ENCODE measurements at places on chromosomes 4 and X. TPM values are rescaled to one million over a fixed set of nuclear protein-coding genes. Genes with fewer than 3 reads are reported as not detected.

DMRTC1 gene
- 0.36 TPM for polyA plus RNA-seq

PARM1 gene
- polyA plus RNA-seq, result 56.9 TPM

CFAP99 gene
- 0.84 TPM for polyA plus RNA-seq

SPANXA2 gene
- not detected for polyA plus RNA-seq

IL2 gene
- not detected for polyA plus RNA-seq

FRAS1 gene
- 102 TPM for polyA plus RNA-seq

PAPSS1 gene
- 85.5 TPM for polyA plus RNA-seq

ELK1 gene
- 30.3 TPM for polyA plus RNA-seq

CFI gene
- polyA plus RNA-seq, result 78.8 TPM

DGAT2L6 gene
- polyA plus RNA-seq, result 0.22 TPM

SAGE1 gene
- polyA plus RNA-seq, result not detected

DNA sequence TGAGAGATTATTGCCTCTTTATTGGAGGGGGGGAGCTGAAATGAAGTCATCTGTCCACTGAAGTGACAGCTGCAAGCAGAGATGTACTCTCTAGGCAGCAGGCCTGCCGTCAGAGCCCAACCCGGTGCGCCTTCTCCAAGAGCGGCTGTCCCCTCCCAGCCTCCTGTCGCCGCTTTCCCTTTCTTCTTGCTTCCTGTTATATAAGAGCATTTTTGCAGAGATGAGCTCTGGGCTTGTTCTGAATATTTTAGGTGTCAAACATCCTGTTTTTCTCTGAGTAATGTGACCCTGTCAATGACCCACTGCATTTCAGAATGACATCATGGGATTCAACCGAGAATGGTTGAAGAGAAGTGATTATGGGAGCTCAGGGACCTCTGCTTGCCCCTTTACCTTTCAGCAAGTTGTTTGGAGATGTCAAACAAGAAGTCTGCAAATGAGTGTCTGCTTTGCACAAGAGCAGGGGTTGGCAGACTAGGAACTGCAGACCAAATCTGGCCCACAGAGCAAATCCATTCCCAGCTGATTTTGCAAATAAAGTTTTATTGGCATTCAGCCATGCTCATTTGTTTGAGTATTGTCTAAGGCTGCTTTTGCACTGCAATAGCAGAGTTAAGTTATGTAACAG, 79.9 kb downstream of the SLC9A6 start:
- peak; percentile 26 for DNase-seq

DNA sequence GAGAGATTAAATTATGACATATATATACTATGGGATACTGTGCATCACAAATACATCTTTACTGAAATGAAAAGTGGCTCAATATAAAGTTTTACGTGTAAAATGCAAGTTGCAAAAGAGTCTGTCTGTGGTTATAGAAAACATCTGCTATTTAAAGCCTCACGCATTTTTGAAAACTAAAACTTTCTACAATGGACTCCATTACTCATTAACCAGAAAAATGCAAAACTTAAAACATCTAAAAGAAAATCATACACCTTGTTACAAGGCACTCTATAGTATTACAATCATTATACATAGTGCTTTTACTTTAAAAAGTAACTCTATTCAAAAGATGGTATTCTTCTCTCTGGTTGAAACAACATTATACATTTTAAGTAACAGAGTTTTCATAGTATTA, 755.6 kb downstream of the DMD start:
- DNase-seq, result no peak

DNA sequence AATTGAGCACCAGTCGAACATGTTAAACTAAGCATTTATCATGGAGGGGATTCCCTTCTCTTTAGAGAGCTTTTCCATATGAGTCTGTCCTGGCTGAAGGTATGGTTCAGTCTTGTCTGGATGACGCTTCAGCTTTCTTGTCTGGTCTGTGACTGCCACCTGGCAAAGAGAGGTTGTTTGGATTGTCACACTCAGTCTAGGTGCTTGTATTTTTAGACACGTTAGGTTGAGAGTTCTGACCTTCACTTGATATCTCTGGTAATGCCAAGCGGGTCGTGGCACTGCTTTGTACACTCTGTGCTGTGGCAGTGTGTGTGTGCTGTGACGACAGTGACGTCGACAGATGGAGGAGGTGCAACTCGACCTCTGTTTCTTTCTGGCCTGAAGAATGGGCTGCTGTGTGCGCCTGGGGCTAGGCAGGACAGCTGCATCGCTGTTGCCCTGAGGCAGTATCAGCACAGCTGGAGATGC, 12.6 kb downstream of the NOCT start:
- no peak for DNase-seq

- no peak for DNase-seq
These were observed 83.8 kb upstream of the C1QTNF7 start for GRCh38 chr4:15344041-15344440.

GRCh38 chr4:52106191-52106590, 55.1 kb downstream of the SPATA18 start:
- no peak for DNase-seq

- no peak for DNase-seq
These were observed 20.3 kb downstream of the TNIP2 start for GRCh38 chr4:2735869-2736268.

DNA sequence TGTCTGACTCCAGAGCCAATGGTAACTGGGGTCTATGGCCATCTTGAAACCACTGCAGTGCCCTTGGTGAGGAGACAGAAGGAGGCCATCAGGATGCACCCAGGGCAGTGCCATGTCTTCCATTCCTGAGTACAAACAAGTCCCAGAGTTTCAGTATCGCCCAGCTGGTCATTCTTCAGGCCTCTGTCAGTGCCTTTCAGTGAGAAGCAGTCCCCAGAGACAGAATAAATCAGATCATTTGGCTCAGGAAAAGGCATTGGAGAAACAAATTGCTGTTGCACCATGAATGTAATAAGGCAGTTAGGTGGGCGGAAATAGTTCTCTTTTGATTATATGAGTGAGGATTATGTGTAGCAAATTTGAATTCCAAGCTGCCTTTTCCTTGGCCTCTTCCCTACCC, 21.3 kb downstream of the ADGRG4 start:
- no peak for DNase-seq

GRCh38 chr4:171919314-171919713, 106.1 kb downstream of the GALNTL6 start:
- DNase-seq, result no peak

GRCh38 chrX:3550160-3550751, 163.2 kb downstream of the PRKX start:
- DNase-seq, result no peak

GRCh38 chr4:168594121-168594520, 97.3 kb downstream of the PALLD start:
- DNase-seq, result no peak

DNA sequence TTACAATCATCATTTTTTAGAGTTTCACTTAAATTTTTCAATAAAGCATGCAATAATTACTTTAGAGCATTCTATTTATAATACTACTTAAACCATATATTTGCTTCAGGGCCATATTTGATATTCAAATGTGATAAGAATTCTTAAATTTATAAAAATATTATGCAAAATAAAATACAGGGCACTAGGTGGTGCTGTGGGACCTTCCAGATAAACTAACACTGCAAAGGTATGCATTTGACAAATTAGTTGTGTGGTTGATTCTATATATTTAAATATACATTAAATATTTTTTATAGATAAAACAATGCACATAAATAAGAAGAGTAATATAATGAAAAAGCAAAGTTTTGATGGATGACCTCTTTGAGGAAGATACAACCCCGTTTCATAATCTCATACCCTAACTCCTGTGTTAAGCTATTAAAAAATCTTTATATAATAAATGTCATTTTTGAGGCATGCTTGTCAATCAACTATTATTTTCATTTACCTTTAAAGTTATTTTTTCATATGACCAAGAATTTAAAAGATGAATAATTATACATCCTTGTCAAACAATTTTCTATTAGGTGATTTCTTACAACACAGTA, 128.4 kb downstream of the REELD1 start:
- DNase-seq, result peak; percentile 22

DNA sequence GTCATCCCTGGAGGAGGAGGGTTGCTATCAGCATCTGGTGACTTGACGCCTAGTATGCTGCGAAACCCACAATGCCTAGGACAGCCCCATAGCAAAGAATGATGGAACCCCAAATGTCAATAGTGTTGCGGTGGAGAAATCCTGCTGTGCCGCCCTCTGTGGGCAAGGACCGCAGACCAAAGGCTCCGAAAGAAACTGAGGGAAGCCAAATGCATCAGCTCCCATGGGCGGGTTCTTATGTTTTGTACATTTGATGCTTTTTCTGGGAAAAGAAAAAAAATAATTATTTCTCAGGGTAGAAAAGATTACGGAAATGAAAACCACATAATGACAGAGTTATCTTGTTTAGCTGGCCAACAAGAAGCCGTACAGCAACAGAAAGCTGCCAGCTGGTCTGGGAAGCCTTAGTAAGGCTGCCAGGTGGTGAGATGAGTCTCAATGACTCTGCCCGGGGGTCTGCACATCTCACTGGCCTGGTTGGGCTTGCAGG, 95.0 kb upstream of the TBL1X start:
- DNase-seq, result no peak

- no peak for DNase-seq
These were observed 194.7 kb downstream of the DTHD1 start for GRCh38 chr4:36476135-36476534.

GRCh38 chr4:83440899-83441298, 14.7 kb downstream of the HELQ start:
- DNase-seq, result no peak

DNA sequence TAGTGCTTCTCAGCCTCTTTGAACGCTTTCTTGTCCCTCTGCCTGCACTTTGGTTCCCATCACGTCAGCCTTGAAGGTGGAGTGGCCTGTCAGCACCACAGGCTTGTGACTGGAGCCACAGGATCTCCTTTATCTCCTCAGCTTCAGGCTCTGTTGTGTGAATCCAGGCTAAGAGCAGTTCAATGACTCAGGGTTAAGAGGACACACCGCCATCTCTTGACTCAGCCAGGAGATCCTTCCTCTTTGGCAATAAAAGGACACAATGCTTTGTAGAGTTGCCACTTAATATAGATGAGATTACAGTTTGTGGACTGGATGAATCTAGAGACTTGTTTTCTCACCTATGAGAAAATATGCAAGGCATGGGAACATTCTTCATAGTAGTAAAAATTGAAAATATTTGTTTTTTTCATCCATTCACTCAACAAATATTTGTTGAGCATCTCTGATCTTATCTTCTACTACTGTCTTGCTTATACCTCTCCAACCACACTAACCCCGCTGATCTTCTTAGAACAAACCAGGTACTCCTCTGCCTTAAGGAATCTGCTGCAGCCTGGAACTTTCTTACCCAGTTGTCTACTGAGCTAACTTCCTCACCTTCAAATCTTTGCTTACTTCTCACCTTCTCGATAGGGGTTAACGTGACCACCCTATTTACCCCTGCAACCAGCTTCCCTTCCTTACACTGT, 62.3 kb downstream of the UCHL1 start:
- no peak for DNase-seq

- DNase-seq, result no peak
These were observed 23.8 kb downstream of the SLC9B2 start for GRCh38 chr4:103052779-103053178.

GRCh38 chr4:61723492-61723891, 523.4 kb downstream of the ADGRL3 start:
- DNase-seq, result no peak

GRCh38 chr4:183190900-183191527, 92.0 kb downstream of the WWC2 start:
- no peak for DNase-seq

DNA sequence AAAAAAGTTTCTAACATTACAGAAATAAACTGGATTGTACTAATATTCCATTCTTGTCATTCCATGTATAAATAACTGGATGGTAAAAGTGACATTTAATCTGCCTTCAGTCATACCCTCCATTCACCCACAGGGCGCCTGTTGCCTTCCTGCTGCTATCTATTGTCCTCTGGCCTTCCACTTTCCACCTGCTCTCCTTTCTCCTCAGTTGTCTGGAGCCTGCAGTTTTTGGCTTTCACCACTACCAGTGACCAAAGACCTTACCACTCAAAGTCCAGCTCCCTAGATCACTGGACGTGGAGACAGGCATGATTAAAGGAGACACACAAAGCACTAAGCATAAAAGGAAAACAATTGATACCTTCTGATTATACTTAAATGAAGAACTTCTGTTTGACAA, 46.2 kb upstream of the NHS start:
- no peak for DNase-seq

DNA sequence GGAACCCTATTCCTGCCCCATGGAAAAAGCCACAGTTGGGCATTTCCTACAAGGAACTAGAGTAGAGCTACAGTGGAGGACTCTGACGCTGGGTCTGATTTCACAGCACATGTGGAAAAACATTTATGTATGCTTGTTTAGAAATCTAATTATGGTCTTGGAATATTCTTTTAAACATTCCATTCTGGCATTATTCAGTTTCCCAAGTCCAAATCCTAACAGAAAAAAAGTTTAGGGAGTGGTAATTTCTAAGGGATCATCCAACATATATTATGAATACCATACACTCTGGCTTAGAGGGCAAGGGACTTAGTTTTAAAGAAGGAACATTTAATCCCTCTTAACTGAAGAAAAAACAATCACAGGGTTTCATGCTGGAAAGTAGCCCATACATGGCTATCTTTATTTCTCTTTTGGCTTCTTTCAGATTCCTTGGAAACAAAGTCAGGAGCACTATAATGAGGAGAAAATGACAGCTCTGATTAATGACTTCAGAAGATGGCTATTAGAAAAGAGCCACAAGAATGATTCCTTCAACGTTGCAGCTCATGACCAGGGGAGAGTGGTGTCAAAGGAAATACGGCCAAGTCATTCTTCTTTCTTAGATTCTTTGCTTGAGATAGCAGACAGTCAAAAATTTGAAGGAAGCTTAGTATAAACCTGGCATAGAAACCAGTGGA, 56.1 kb downstream of the CNGA2 start:
- DNase-seq, result no peak

Measured in renal pelvis (tissue), 12 donors.